ENCODE measurements at places on chromosomes 3 and 15.

DNA sequence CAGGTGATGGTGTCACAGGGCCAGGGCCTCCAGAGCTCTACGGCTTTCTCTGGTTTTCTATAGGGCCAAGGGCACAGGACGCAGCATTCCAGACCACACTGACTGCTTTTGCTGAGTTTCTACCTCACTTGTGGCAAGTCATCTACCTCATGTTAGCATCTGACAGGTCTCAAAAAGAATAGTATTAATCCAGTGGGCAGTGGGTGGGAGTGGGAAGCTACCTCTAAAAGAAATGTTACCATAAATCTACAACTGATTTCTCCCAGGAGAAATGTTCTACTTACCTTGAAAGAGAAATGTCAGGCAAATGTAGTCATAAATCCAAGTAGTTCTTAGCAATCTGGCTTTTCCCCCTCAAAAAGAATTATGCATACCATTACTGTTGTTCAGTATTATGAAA is 55.7 kb upstream of the CCR4 start:
- DNase-seq, result no peak

DNA sequence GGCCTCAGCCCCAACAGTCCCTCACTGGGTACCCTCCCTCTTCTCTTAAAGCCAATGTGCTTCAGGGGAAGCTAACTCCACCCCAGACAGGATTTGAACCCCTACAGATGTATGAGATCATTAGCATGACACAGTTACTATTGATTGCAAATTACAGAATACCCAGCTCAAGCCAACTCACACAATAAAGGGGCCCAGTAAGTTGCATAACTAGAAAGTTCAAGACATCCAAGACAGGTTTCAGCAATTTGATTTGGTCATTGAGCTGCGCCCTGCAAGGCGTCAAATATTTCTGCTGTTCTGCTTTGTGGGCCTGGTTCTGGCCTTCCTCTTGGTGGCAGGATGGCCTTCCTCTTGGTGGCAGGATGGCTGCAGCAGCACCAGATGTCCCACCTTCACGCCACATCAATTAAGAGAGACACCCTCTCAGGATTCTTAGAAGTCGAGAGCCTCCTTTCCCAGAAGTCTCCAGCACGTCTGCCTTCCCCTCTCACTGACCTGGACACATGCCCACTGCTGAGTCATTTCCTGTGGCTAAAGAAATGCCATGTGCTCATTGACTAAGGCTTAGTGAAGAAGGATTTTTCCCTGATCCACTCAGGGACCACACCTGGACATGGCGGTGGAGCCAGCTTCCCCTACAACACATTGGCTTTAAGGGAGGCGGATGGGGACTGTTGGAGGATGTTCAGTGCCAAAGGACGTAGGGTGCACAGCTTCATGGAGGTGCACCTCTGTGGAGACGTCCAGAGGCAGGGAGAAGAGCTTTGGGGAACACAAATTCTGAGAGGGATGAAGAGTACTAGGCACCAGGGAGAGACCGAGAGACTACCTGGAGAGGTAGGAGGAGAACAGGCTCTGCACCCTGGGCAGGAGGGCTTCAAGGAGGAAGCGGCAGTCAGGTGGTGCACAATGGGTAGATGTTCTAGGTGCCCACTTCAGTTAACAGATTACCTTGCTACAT is 49.1 kb downstream of the DNASE1L3 start:
- no peak for DNase-seq

DNA sequence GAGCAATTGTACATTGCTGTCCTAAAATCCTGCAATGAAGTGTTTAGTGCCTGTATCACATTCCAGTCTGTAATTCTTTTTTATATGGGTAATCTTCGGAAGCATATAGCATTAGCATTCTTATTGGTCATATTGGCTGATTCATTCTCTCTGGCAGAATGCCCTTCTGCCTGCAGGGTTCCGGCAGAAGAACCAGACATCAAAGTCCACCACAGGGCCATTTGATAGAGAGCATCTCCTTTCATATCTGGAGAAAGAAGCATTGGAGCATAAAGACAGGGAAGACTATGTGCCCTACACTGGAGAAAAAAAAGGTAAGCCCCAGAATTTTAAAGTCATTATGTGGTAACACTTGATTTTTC is 39.6 kb downstream of the TMOD3 start:
- DNase-seq, result no peak

DNA sequence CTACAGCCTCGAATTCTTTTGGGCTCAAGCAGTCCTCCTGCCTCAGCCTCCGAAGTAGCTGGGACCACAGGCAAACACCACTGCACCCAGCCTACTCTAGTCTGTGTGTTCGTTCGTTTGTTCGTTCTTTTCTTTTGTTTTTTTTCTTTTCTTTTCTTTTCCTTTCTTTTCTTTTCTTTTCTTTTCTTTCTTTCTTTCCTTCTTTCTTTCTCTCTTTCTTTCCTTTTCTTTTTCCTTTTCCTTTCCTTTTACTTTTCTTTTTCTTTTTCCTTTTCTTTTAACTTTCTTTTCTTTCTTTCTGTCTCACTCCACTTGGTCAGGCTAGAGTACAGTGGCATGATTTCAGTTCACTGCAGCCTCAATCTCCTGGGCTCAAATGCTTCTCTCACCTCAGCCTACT is 36.8 kb downstream of the LMLN start:
- no peak for DNase-seq

- DNase-seq, result no peak
Observed at GRCh38 chr3:104909721-104910120, 457.0 kb upstream of the ALCAM start.

DNA sequence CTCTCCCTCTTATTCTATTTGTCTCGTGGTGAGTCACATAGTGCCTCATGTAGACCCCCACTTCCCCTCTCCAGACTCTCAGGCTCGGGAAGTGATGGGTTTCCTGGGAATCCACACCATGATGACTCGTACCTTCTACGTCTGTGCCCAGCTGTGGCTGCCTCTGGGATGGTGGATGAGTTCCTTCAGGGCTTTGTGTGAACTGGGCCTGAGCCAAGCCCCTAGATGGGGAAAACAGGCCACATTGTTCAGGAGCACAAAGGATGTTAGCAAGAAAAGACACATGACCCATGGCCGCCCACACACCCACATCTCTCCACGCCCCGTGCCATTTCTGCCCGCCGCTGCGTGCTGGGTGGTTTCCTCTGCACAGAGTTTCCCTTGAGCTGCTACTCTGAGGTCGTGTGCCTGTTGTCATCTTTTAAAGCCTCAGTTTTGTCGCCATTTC is 10.5 kb downstream of the ISG20 start:
- no peak for DNase-seq

DNA sequence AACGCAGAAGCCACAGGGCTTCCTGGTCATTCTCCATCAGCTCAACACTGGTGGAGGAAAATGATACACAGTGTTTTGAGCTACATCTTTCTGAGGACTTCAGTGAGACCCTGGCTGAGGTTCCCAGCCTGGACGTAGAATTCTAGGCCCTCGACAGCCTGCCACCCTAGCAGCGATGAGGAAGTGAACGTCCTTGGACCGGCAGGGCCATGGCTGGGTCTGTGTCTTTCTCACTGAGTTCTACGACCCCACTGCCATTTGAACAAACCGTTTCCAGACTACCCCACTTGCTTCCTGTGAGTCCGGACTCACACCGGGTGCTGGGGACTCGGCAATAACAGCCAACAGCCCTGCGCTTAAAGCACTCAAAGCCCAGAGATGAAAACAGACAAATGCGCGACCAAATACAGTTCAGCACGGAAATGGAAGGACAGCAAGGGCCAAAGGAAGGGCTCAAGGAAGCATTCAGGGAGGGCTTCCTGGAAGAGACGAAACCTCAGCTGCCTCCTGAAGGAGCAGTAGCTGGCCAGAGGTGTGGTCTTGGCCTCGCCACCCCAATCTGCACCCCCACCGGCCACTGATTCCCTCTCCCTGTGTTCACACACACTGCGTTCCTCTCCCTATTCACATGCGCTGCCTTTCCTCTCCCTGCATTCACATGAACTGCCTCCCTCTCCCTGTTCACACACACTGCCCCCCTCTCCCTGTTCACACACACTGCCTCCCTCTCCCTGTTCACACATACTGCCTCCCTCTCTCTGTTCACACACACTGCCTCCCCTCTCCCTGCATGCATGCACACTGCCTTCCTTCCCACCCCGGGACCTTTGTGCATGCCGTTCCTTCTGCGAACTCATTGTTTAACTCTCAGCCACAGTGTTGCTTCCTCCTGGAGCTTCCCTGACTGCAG is 136.3 kb upstream of the PRR20G start:
- no peak for DNase-seq

- DNase-seq, result no peak
Observed at GRCh38 chr15:50112488-50113186, 6.4 kb downstream of the ATP8B4 start.

DNA sequence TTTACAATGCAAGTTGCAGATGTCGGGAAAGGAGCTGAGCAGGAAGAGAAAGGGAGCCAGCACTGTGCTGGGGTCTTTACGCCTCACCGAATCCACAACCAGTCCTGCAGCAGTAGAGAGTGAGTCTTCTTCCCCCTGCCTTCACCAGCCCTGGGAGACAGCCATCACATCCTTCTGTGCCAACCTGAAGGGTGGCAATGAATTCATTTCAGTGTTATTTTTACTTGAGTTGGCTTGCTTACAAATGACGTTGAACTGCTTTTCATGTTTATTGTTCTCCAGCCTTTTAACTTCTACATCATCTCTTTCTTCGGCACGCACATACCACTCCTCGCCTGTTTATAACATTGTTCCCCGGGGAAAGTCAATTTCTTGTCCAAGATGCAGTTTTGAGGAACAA is 77.1 kb downstream of the TRIM42 start:
- no peak for DNase-seq

DNA sequence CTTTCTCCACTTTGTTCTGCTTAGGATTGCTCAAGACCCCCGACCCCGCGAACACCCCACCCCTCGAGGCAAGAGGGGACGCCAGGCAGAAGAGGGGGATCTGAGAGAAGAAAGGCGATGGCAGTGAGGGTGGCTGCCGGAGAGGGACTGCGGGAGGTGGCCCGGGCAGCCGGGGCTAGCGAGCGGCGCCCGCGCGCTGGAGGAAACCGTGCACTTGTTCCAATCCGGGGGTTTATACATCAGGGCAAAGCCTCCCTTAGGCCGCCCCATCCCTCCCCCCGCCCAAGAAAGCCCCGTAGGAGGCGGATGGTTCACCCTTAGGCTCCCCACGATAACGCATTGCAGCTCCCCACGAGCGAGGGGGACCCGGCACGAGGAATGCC is 475 bp downstream of the ERC2 start:
- DNase-seq, result no peak

DNA sequence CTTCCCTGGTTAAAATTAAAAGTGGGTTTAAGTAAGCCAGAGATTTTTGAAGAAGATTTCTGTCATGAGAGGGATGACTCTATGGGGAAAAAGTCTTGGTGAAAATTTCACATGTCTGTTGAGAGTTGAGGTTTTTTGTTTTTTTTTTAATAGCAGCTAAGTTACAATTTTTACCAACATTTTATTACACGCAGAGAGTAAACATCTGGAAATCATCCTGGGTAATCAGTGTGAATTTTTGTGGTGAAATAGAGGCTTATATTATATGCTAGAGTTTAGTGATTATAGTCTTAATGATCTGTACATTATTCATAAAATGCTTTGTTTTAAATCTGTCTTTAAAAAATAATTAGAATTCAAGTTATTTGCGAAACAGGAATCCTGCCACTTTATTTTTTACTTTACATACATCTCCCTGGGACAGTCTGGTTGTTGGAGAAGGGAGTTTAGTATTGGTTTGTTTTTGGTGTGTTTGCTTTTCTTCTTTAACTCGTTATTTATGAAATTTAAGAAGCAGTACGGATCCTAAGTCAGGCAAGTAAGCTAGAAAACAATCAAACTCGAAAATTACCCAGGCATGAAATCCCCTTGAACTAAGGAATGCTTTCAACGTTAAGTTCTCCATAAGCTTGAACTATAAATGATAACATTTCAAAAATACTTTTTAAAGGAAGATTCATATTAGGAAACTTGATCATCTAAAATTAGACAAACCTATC is 143.4 kb upstream of the TSC22D2 start:
- DNase-seq, result no peak

GRCh38 chr3:58403513-58404109 is 30.0 kb downstream of the PDHB start:
- no peak for DNase-seq

GRCh38 chr3:86887876-86888275 is 103.1 kb downstream of the VGLL3 start:
- DNase-seq, result no peak

DNA sequence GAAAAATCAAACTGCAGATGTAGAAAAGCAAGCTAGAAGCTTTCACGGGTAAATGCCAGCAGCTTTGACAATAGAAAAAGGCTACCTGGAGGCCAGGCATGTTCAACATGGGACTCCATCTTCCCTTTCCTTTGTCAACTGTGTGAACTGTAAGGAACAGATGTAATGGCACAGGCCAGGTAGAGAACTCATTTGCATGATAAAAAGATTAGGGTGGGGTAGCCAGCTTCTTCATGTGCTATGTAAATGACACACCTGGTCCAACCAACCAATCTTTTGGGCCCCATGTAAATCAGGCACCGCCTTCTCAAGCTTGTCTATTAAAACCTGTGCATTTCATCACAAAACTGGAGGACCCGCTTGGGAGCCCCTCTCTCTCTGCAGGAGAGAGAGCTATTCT is 686.5 kb upstream of the GOLIM4 start:
- peak; percentile 40 for DNase-seq

- no peak for DNase-seq
Observed at GRCh38 chr3:58487140-58487886, 4.6 kb upstream of the KCTD6 start.

DNA sequence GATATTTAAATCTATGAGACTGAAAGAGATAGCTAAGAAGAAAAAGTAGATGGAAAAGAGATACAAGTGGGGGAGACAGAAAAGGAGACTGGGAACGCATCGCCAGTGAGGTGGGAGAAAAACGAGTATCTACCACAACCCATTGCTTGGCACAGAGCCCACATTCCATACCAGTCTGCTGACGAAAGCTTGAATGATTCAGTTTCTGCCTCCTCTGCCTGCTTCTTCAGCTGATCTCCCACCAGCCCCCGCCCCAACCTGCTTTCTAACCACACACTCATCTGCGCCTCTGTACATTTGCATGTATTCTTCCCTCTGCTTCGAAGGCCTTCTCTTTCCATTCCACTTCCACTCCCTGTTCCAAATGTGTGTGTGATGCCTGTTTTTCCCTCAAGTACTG is 188.1 kb downstream of the USP13 start:
- no peak for DNase-seq

DNA sequence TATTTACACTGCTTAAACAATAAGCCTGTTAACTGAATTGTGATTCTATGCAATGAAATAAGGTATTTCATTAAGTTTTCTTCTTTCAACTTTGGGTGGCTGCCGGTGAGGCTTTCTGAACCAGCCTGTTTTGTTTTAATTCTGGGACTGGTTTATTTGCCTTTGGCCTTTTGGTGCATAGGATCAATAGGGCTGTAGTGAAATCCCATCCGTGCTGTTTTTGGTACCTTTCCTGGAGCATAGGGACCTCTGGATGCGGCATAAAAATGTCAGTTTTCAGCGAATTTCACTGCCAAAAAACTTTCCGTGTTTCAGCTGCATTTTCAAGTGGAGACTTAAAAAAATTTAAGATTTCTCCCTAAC is 514 bp downstream of the PLS1 start:
- DNase-seq, result no peak

Data from iPS DF 19.7 (cell line).